NCI-H1048 (cell line): ENCODE measurements at places on chromosomes 11 and 22.

DNA sequence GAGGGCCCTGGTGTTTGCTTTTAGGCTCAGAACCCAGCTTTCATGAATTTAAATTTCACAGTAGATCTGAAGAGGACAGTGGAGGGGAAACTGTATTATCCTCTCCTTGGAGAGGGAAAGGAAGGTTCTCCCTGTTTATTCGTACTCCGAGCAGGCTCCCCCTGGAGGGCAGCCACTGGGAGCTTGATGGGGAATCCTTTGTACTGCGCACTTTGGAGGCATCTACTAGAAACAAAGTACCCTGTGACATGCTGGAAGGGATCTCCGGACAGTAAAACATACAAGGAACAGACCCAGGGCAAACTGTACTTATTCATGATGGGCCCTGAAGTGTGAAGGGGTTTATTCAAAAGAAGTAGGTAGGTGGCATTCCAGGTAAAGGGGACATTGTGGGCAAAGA is 27.2 kb downstream of the NAV2 start:
- DNase-seq: no peak

- DNase-seq: no peak
These were observed 214.8 kb upstream of the SESN3 start for GRCh38 chr11:95445746-95446333.

DNA sequence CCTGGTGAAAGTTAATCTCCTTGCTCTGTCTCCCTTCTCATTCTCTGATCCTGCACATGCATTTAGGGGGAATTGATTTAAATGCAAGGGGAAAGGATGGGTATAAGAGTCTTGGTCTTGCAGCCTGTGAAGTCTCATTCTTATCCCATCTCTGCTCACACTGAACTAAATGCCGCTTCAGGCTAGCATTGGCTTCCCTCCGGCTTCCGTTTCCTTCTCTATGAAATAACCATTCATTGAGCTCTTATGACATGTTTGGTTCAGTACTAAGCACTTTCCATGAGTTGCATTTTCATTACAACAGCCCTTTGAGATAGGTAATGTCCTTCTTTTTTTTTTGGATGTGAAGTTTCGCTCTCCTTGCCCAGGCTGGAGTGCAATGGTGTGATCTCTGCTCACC is 5.6 kb downstream of the ZBTB16 start:
- no peak for DNase-seq

DNA sequence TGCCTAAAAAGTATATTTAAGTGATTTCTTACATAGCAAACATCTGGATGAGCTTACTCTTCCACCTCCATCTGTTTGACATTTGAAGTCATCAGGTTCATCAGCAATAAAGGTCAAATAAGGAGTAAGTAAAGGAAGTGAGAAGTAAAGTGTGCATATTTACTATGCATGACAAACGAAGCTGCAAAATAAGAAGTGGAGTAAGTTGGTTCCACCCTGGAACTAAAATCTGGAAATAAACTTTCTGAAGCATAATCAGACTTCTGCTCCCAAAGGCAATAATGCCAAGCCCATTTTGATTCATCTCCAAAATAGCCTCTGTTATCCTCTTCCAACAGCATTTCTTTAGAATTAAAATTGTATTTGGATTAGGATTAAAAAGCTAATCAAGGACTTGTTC is 8.4 kb upstream of the FIBIN start:
- DNase-seq: no peak

DNA sequence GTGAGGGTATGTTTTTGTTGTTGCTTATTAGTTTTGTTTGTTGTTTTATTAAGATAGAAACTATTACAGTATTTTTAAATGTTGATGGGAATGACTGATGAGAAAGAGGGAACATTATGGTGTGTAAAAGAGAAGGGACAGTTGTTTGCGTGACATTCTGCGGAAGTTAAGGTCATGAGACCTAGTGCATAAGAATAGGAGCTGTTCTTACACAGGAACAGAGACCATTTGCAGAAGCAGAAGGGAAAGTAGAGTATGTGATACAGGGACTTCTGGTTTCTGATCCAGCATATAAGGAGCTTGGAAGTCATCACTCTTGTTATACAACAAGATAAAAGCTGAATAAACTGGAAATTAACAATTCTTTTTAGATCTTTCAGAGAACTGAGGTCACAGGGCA is 299.2 kb upstream of the API5 start:
- no peak for DNase-seq

GRCh38 chr22:42683578-42684283 is 34.5 kb upstream of the CYB5R3 start:
- no peak for DNase-seq

- DNase-seq: no peak
These were observed 431 bp downstream of the KMT2A start for GRCh38 chr11:118436639-118437207.

DNA sequence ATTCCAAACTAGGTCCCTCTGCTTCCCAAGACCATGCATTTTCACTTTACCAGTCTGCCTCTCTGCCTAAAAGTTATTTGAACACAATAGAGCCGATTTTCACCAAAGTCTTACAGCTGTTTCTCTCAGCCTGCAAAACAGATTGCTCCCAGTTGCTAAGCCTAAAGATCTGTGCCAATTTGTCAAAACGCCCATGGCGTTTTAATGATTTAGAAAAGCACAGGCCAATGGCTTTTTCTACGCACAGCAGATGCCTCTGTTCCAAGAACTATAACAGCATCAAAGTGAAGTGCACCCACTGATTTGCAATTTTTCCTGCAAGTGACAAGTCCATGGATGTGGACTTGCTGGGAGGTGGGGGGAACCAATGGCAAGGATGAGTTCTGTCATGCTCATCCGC is 173.9 kb upstream of the SYN3 start:
- DNase-seq: no peak

- no peak for DNase-seq
These were observed 145.1 kb downstream of the TBC1D22A start for GRCh38 chr22:46907241-46908215.

DNA sequence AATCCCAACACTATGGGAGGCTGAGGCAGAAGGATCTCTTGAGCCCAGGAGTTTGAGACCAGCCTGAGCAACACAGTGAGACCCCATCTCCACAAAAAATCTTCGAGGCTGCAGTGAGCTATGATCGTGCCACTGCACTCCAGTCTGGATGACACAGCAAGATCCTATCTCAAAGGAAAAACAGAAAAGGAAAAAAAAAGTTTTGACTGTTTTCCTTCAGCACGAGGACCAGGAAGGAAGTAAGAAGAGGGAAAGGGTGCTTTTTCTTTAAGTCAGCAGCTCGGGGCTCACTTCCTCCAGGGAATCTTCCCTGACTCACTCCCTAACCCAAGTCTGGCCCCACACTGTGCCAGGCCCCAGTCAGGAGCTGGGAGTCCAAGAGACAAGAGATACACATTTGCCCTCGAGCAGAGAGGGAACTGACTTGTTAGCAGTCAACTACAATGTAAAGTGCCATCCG is 14.2 kb downstream of the ARRB1 start:
- no peak for DNase-seq

GRCh38 chr11:68328374-68329091 is 16.1 kb downstream of the LRP5 start:
- peak; percentile 74 for DNase-seq

DNA sequence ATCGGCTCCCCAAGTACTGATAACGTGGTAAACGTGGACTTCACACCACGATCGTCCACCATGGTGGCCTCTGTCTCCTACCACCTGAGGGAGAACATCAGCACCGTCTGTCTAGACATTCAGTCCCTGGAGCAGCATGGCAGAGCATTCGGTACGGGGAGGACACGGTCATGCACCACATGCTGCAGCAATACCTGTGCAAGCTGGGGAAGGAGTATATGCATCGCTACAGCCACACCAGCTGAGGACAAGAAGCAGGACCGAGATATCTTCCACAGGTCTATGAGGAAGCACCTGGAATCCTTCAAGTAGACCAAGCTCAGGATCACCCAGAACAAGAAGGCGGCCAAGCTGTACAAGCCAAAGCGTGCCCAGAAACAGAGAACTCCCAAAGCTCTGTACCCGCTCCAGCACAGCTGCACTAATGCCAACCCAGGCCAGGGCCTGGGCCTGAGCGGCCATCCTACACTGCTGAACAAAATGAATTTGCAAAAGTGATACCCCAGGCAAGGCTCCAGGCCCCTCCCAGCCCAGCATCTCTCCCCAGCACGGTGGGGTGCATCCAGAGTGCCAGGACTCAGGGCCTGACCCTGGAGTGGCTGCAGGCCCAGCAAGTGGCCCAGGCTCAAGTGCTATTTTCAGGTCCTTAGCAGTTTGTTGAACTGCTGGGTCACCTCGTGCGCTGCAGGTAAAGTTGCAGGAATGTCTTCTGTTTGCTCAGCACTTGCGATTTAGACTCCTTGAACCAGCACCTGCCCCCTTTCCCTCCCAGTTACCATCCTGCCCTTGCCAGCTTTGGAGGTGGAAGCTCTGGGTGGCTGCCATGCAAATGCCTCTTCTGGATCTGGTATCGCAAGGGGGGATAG is 119.3 kb upstream of the SERPIND1 start:
- no peak for DNase-seq

GRCh38 chr22:22925805-22926369 is 38.3 kb downstream of the IGLL5 start:
- DNase-seq: no peak

- no peak for DNase-seq
These were observed 22.0 kb upstream of the MS4A6A start for GRCh38 chr11:60204922-60205321.

GRCh38 chr11:125451400-125452124 is 44.5 kb downstream of the FEZ1 start:
- no peak for DNase-seq

DNA sequence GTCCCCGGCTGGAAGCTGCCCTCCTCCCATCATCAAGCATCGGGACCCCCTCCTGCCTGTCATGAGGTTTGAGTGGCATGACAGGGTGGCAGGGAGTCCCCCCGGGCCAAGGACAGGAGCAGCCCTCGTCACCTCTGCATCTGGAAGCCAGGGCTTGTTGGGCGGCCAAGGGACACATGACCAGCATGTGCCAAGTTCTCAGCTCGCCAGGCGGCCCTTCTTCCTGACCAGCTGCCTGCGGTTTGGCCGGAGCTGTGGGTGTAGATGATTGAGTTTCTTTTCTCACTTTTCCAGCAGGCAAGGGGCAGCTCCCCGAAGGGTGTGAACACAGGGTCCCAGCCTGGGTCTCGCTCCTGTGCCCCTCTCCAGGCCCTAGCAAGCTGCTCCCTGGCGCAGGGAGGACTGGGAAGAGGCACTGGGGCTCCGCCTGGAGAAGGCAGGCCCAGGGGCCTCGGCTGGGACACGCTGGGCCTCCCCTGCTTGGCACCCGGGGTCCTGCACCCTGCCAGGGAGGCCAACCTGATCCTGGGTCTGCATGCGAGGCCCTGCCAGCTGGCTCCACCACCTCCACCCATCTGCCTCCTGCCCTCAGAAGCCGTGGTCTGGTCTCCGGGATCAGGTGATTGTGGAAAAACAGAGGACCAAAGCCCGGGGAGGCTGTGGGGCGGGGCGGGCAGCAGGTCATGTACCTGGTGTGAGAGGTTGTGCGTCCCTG is 13.4 kb downstream of the ARHGAP8 start:
- DNase-seq: no peak

GRCh38 chr11:71263386-71263785 is 11.0 kb upstream of the SHANK2 start:
- DNase-seq: no peak

DNA sequence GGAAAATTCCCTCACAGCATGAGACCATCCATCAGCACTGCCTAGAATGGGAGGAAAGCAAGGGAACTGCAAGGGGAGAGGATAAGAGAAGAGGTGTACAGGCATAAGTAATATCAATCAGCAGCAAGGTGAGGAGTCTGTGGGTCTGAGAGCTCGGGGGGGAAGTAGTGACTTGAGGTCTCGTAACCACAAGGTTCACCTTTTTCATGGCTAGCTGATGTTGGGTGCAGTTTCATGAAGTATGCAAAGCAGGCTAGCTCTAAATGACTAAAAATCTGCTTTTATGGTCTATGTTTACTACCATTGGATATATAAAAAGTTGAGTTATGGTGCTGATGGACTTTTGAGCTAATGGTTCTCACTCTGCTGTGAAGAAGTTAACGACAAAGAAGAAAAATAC is 35.8 kb downstream of the OR4C6 start:
- no peak for DNase-seq

GRCh38 chr11:8017894-8018483 is 30.9 kb downstream of the EIF3F start:
- DNase-seq: no peak

DNA sequence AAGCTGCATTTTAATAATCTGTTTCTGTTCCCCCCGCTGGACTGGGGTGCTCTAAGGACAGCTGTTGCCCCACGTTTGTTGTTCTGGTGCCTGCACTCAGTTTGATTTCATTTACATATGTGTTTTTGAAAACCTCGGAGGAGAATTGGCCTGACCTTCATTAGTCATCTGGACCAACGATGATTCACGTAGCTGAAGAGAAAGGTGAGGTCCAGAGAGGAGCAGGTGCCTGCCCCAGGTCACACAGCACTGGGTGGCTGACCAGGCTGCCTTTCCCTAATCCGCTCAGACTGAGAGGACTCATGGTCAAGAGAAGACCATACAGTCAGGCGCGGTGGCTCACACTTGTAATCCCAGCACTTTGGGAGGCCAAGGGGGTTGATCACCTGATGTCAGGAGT is 3.8 kb downstream of the CSDC2 start:
- no peak for DNase-seq

DNA sequence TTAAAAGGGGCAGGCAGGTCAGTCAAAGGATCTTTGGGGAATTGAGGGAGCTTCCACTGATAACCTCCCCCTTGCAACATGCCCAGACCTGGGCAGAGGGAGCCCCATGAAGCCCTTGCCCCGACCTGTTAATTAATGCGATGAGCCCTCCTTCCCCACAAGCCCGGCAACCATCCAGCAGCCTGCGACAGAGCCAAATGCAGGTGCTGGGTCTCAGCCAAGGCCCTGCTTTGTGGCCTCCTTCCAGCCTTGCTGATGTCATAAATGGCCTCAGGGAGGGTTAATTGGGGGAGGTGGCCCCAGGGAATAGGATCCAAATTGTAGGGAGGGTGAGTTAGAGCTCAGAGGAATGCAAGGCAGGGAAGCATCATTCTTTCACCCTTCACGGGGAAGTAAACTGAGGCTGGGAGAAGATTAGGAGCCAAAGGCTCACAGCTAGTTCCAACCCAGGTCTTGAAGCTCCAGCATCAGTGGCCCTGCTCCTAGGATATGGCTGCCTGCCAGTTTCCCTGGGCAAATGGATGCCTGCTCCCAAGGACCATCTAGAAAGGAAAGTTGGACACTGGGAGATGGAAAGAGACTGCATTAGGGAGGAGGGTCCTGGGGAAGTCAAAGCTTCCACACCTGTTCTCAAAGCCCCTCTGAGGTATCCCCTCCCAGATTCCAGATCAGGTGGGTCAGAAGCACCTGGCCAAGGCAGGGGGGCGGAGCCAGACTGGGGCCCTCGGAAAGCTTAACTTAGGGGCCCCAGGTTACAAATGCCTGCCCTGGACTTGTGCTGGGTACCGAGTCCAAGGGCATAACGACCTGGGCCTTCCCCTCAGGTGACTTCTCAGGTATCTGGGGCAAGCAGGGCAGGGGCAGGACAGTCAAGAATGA is 34.1 kb downstream of the LMO1 start:
- DNase-seq: no peak

DNA sequence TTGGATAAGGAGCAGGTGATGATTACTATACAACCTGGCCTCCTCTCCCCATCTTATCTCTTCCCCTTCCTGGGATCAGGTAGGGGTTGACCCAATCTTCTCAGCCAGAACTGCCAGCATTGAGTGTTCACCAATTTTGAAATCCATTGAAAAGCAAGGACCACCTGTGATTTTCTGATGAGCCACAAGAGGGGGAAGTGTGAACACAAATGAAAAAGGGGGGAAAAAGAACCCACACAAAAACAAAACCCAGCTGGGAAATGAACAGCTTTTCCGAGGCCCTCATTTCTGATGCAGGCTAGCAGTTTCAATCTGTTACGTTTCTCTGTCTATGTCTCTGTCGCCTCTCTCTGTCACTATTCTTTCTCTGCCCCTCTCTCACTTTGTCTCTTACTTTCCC is 161.9 kb downstream of the INSC start:
- DNase-seq: no peak

GRCh38 chr22:29201782-29202181 is 3.9 kb upstream of the EMID1 start:
- DNase-seq: no peak
